ENCODE measurements at places on chromosomes 11 and 22. TPM values are rescaled to one million over a fixed set of nuclear protein-coding genes. Genes with fewer than 3 reads are reported as not detected.

Gene PRG3
- polyA plus RNA-seq: not detected

Gene SMTNL1
- not detected for polyA plus RNA-seq

- DNase-seq: no peak
These were observed 9.2 kb upstream of the CELSR1 start for GRCh38 chr22:46546466-46547178.

GRCh38 chr11:79940974-79941735 lies 500.3 kb upstream of the TENM4 start:
- DNase-seq: no peak

Gene SYTL2
- polyA plus RNA-seq: 4.6 TPM

Gene BBOX1
- polyA plus RNA-seq: not detected

Gene NKAPD1
- polyA plus RNA-seq: 11.3 TPM

- no peak for DNase-seq
These were observed 258.9 kb downstream of the DYNC2H1 start for GRCh38 chr11:103368145-103368544.

DNA sequence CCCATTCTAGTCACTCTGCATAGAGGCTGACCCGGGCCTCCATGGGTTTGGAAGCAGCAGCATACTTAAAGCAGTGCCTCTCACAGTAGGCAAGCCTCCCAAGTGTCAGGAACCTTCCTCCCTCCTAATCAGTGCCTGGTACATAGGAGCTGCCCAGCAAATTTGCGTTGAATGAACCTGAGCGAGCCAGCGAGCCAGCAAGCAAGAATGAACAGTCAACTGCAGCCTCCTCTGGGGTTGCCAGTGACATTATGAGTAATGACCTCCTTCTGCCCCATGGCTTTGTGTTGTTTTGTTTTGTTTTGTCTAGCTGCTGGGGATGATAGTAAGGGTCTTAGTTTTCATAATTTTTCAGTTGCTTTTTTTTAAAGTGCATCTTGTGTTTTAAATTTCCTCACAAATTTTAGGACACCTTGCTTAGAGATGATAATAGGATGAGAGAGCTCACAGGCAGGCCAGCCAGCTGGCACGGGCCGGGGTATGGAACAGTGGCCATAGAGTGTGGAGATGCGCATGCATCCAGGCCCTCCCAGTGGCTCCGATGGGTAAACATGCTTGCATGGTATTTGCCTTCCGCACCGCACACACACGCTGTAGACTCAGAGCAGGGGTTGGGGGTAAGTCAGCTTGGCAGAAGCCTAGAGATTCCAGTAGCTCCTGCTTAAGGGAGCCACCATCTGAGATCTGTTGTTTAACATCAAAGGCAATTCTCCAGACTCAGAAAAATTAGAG lies 36.1 kb downstream of the TTC12 start:
- no peak for DNase-seq

GRCh38 chr11:126891556-126892217 lies 108.9 kb downstream of the KIRREL3 start:
- no peak for DNase-seq

Gene SNX15
- polyA plus RNA-seq: 11.0 TPM
